ENCODE measurements at places on chromosomes 7 and 10.

DNA sequence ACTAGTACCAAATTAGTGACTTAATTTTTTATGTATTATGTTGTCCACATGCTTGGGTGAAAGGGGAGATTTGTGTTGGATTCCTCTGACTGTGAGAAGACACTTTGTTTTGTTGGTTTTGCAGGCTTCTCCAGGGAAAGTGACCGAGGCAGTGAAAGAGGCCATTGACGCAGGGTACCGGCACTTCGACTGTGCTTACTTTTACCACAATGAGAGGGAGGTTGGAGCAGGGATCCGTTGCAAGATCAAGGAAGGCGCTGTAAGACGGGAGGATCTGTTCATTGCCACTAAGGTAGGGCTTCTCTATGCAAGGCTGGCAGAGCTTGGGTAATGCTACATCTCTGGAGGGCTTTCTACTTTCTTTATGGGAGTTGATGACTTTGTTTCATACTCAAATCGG lies 4.5 kb downstream of the AKR1E2 start:
- no peak for DNase-seq

- DNase-seq, result no peak
These were observed 176.0 kb downstream of the EXOC4 start for GRCh38 chr7:133428876-133429275.

DNA sequence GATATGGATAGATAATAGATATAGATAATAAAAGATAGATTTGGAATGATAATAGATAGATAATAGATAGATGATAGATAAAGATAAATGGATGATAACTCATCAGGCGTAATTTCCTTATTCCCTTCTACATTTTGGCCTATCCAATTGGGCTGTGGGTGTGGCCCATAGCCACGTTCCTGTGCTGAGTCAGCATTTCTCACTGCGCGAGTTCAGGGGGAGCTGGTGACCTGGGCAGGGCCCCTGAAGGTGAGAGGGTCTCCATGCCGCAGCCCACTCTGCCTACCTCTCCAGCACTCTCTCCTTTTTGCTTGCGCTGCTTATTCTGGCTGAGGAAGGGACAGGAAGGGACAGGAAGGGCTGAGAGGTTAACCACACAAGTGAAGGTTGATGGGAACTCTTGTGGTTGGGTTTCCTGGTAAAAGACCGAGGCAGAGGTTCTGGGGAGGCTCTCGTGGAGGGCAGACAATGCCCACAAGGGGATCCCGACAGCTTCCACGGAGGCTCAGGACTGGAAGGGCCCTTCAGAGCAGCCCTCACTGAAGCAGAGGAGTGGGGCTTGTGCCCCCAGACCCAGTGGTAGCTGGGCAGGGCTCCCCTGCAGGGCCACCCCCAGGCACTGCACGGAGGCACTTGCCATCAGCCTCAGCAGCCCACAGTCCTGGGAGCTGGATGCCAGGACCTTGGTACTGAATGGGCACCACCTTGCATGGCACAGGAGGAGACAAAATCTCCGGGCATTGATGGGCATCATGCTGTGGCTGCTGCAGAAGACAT lies 247.3 kb upstream of the PITRM1 start:
- DNase-seq, result no peak

GRCh38 chr7:2012981-2013380 lies 219.8 kb downstream of the MAD1L1 start:
- DNase-seq, result no peak

All from transverse colon (tissue), 4 donors.